NCI-H187 (cell line): ENCODE measurements at places on chromosomes 7 and 10.

DNA sequence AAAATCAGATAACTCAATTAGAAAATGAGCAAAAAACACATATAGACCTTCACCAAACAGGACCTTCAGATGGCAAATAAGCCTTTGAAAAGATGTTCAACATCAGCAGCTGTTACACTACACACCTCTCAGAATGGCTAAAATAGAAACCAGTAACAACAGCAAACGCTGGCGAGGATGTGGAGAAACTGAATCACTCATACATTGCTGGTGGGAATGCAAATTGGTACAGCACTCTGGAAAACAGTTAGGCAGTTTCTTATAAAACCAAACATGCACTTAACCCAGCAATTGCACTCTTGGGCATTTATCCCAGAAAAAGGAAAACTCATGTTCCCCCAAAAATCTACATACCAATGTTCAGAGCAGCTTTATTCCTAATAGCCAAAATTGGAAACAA, 37.7 kb upstream of the SMARCD3 start:
- DNase-seq, result no peak

DNA sequence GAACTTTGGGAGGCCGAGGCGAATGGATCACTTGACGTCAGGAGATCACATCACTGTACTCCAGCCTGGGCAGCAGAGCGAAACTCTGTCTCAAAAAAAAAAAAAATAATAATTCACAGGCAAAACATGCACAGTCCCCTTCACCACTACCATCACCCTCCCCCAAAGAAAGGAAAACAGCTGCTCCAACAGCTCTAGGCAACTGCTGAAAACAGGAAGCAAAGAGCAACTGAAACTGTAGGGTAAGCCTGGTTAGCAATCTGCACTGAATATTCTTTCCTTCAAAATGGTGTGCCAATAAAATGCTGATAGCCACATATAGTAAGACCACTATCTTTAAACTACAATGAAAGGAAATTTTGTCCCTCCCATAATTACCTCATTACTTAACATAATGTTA, 11.8 kb downstream of the NT5C2 start:
- no peak for DNase-seq

DNA sequence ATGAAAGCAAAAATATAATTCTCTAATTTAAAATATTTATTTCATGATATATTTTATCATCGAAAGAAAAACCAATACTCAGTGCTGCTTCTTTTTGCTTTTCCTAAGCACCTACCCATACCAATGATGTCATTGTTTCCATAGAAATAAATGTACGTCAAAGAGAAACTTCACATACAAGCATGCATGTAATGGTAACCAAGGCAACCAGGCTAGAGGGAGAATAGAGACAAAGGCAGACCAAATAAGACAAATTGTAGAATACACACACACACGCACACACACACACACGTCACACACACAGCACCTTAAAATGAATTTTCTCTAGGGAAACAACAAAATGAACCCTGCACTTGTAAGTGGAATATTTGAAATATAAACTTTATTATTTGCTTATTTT, 75.5 kb downstream of the MACC1 start:
- no peak for DNase-seq

DNA sequence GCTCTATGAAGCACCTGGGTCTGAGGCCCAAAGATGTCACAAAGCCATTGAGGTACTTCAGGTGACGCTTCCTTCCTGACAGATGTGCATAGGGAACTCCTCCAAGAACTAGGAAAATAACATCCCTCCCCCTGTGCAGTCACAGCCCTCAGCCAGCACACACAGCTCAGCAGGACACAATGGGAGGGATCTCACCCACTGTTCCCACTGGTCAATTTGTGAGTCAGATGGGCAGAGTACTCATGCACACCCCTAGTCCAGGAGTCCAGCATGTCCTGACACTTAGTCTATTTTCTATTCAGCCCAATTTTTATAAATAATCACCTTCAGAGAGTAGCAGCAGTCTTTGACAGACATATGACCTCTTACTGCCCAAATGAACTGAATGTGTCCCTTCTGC, 60.7 kb upstream of the PFKP start:
- DNase-seq, result no peak

DNA sequence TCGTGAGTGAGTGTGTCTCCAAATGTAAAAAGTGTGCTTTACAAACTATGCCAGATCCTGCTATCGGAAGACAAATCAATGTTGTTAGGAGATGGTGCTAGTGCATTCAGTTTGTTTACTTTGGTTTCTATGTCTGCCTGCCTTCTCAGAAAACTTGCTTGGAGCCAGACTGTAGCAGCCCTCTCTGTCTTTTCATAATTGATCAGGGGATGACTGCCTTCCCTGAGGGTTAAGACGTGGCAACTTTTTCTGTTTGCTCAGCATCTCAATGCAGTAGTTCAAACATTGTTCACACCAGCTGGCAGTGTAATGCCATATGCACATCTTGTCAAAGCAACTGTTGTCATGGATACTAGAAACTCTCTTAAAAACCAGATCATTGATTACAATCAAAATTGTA, 118.5 kb downstream of the FOXP2 start:
- peak; percentile 27 for DNase-seq

- no peak for DNase-seq
These were observed 438.3 kb downstream of the RPS24 start for GRCh38 chr10:78471723-78472550.

DNA sequence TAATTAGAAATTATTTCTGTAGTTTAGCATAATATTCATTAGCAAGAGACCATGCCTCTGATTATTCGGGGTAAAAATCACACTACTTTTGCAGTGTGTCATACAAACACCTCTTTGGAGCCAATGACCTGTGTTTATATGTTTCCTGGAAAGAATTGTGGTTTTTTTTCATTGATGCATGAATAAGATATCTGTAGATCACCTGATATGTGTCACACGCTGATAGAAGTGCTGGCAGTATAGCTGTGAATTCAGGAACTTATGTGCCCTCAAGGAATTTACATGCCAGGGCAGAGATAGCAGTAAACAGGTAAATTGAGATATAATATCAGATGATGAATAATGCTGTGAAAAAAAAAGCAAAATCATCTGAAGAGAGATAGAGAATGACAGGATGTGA, 118.2 kb downstream of the VPS50 start:
- DNase-seq, result no peak

DNA sequence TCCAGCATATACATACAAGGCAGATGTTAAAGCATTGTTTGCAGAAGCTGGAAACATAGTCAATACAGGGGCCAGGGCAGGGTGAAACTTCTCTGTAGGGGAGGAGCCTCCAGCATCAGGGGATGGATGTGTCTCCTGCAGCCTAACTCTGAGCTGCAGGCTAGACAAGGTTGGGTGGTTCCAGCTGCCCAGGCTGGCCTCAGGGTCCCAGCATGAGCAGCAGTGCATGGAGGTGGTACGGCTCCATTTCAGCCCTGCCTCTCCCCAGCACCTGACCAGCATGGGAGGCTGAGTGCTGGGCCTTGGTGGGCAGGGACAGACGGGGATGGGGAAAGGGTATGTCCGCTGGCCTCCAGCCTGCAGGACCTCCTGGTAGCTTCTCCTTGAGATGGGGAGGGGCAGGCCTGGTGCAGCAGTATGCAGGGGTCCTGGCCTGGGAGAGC, 7.4 kb upstream of the TBRG4 start:
- no peak for DNase-seq

- DNase-seq, result no peak
These were observed 17.8 kb downstream of the CDHR3 start for GRCh38 chr7:105980645-105981396.

DNA sequence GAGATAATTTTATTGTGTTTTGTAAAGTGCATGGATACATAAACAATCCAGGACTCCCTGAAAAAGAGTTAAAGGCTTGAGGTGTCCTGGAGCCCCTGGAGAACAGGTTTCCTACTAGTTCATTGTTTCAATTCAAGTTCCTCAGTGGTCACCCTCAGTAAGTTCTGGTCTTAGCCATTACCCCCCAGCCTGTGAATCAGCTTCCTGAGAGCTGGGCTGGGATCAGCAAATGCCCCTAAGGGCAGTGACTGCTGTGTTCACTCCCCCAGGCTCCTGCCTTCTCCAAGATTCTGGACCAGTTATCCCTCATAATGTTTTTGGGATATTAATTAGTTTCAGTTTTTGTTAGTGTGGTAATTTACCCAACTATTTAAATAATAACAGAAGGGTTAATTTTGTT, 151.6 kb upstream of the PRSS58 start:
- DNase-seq, result no peak

DNA sequence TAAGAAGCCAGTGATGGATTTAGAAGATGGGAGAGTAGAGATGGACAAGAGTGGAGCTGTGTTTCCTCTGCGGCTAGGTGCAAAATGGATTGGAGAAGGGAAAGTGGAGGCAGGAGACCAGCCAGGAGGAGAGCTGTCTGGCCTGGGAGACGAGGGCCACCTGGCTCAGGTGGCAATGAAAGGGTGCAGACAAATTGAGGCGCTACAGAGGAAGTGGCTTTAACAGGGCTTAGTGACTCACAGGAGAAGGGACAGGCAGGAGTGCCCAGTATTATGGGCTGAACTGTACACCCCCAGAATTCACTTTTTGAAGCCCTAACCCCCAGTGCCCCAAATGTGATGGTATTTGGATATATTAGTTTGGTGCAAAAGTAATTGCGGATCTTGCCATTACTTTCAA, 65.6 kb upstream of the DUSP5 start:
- DNase-seq, result no peak

- no peak for DNase-seq
These were observed 176.1 kb downstream of the SGMS1 start for GRCh38 chr10:50447691-50448090.

DNA sequence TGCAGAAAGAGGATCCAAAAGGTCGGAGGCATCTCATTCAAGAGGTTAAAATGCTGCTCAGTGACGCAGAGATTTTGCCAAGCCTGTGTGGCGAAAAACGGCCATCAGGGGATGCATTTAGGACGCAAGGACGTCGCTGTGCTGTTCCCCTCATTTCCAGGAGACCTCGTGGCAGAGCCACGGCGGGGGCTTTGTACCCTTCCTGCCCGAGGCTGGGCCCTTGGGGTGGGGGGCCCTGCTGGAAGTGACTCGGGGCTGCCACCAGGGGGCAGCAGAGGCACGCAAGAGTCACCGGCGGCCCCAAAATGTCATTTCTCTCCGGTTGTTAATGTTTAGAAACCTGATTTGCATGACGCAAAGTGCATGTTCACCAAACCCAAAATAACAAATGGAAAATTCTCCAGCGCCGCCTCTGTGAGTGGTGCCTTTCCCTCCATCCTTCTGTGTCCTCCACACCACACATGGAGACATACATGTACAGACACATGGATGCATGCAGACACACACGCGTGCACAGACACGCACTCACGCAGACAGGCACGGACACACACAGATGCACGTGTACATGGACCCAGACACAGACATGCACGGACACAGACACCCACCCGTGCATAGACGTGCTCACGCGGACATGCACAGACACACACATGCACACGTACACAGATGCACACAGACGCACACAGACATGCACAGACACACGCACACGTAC, 51.0 kb upstream of the NKX6-2 start:
- no peak for DNase-seq

DNA sequence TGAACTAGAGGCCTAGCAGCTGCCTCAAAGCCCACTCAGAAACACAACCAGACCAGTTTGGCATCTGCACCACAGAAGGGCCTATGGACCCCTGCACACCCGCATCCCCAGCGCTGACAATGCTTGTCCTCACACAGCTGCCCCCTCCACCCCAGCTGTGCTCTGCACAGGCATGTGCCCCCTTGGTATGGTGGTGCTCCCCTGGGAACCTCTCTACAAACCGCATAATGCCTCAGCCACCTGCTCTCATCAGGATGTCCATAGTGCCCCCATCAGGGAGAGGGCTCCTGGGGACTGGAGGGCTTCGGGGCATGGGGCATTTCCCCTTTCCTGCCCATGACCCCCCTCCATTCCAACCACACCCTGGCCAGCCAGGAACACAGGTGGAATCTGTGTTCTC, 347.5 kb downstream of the GRID1 start:
- no peak for DNase-seq

DNA sequence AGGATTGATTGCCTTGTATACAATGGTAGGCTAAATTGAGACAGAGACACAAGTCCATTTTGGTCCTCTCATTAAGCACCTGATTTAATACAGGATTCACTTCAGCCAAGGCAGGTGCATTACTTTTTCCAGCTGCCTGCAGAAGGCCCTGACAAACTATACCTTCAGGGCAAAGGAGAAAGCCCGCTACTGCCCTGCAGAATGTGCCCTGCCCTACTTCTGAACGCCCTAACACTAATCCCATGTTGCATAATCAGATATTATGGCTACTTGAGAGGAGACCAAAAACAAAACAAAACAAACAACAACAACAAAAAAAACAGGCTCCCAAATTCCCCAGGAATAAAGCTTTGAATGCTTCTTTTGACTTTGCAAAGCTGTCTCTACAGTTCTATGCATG, 116.9 kb upstream of the ABI1 start:
- no peak for DNase-seq

GRCh38 chr10:118832241-118832651, 77.5 kb upstream of the CACUL1 start:
- no peak for DNase-seq

DNA sequence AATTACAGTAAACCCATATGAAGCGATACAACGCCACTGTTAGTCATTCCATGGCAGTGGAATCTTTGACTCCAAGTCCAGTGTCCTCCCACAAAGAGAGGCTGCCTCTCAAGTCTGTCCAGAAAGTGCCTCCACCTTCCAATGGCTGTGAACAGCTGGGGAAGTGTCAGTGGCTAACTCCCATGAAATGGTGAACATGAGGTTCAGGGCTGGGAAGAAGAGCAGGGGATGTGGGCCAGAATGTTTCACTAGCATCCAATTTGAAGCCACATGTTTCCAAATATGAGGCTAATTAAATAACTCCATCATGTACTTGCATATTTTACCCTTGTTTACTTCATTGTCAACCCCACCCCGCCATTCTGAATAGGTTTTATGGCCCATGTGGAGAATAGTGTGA, 53.1 kb upstream of the CHST15 start:
- no peak for DNase-seq

DNA sequence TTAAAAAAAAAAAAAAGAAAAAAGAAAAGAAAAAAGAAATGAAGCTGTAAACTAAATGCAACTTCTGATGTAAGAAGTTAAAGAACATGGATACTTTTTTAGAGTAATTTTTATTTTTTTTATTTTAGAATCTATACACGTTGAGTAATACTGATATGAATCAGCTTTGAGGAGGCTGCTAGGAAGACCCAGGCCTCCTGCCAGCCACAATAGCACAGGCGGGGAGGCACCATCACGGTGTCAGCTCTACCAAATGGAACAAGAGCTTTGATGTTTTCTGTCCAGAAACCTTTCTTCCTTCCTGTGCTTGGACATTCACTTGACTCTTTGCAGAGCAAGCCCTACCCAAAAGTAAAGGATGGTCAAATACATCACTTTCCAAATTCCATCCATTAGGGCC, 45.3 kb upstream of the EGR2 start:
- DNase-seq, result no peak

- DNase-seq, result no peak
These were observed 93.0 kb downstream of the TNS3 start for GRCh38 chr7:47488969-47489342.

- no peak for DNase-seq
These were observed 118.7 kb downstream of the SLIT1 start for GRCh38 chr10:97066877-97067555.

GRCh38 chr7:272631-273030, 17.3 kb upstream of the FOXL3 start:
- no peak for DNase-seq
